Uterus (tissue), 4 donors: ENCODE measurements at places on chromosomes 5 and 9.

- DNase-seq = no peak
Observed at GRCh38 chr9:11016081-11016480, 403.3 kb upstream of the PTPRD start.

- DNase-seq = no peak
Observed at GRCh38 chr9:92385001-92385400, 19.4 kb downstream of the OGN start.

DNA sequence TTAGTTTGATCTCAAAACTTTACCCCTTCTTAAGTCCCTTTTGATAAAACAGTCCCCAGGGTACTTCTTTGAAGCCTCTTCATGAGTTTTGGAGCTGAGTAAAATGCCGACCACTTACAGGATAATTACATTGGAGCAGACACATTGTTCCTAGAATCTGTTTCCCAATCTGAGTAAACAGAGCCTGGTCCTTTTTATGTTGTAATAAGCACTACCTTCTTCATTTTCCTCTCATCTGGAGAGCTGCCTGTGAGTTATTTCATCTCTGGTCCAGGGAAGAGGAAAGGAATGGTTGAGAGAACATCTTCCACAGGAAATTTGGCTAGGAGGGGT is 26.3 kb upstream of the GALNT10 start:
- no peak for DNase-seq

DNA sequence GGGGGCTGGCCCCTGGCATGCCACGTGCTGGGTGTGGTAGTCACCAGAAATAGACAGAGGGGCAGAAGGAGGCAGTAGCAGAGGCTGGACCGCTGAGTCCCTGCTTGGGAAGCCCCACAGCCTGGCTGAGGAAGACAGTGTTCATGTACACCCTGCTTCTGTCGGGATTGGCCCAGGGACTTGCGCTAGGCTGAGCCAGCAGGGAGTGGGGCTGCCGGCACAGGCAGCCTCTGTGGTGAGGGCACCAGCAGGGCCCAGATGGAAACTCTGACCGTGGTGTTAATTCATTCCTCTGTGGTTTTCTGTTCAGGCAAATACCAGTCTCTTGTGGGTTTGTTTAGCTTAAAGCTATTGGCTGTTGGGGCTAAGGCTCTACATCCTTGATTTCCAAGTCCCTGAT is 108.6 kb upstream of the RAD23B start:
- no peak for DNase-seq

DNA sequence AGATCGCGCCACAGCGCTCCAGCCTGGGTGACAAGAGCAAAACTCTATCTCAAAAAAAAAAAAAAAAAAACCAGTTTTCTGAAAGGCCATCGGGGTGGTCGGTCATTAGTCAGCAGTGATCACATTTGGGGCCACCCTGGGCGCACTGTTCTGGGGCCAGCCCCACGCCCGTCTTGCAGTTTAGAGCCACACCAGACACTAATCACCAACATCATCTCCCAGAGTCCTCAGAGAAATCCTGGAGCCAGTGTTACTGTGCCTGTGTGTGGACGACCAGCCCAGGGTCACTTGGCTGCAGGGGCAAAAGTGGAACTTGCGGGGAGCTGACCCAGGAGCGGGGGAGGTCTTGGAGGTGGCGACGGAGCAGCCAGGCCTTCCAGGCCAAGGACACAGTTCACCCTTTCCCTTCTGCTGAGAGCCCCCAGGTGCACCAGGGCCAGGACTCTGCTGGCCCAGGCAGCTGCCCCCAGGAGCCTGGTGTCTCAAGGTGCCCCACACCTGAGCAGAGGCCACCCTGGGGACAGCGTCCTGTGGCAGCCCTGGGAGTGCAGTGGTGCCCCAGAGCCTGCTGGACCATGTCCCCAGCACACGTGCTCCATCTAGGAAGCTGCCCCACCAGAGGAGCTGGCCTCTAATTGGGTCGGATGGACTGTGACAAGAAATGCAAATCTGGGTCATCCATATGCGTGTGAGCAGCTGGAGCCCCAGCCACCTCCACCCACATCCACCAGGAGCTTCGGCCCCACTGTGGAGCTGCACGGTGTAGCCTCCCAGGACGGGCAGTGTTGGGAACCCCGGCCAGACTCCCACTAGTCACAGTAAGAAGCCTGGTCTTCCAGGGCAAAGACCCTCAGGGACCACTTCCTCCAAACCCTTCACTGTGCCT is 51.1 kb downstream of the NEK6 start:
- no peak for DNase-seq

DNA sequence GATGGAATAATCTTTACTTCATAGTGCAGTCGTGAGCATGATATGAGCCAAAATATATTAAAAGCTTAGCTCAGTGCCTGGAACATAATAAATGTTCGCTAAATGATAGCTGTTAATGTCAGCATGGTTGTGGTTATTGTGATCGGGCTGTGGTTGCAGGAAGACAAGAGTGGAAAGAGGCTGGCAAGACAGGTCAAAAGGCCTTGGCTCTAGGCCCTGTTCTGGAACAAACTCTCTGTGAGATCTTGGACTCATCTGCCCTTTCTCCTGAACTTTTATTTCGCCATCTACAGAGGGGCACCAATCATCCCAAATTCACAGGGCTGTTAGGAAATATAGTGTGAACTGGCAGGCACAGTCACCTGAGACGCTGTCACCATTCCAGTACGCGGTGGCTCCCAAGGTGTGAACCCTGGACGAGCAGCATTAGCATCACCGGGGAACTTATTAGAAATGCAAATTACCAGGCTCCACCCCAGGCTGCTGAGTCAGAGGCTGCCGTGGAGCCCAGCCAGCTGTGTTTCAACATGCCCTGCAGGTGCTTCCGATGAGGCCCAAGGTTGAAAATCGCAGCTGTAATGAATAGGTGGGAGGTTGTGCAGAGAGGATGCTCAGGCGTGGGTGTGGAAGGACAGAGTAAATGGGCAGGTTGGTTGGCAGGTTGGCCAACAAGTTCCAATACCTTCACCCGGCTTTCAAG is 50.2 kb upstream of the SAP30L start:
- peak; percentile 25 for DNase-seq

DNA sequence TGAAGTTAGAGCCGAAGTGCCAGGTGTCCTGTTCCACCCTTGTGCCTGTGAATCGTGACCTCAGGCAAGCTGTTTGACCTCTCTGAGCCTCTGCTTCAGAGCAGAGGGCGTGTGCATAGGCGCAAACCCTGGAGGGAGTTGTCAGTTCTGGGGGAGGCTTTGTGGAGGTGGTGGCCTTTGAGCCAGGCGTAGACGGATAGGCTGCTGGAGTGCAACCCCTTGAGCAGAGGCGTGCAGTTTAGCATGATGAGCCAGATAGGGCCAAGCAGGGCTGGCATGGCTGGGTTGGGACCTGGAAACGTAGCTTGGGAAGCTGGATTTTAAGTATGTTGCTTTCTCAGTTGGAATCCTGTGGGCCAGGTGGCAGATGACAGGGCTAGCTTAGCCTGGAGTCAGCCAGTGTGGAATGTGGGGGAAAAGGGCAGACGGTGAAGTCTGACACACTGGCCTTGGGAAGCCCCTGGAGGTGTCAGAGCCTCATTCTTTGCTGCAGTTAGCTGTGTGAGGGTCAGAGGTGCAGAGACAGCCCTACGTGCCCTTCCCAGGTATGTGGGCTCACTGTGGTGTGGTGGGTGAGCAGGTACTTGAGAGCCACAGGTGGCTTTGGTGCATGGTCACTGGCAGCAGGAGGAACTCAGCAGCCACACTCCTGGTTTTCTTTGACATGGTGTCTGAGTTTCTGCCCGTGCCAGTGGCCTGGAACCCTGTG is 93.4 kb downstream of the DAB2IP start:
- no peak for DNase-seq
